Stimulated activated effector memory CD8-positive, alpha-beta T cell treated with anti-CD3 and anti-CD28 coated beads, Interleukin-12 subunit alpha, Interleukin-12 subunit beta, amount 100 ng/mL, for 72 hours (primary cell): ENCODE measurements at places on chromosomes 3 and 15.
A peak's percentile ranks its signal among the peaks of the same experiment; 100 is the strongest.

DNA sequence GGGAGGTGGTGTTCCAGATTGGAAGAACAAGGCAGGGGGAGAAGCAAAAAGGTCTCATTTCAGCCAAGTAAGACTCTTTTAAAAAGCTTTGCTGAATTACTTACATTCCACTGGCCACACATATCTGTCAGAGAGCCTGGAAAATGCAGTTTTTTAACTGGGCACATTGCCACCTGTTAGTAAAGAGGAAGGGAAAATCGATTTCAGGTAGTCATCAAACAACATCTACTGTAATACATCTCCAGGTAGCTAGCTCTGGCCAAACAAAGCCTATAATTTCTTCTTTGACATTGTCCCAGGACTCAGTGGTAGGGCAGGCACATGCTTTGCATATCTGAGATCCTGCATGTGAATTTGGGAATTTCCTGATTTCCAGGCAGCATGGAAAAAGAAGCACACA lies 480.7 kb upstream of the SUCLG2 start:
- DNase-seq: no peak

GRCh38 chr15:61834076-61834697 lies 226.1 kb downstream of the VPS13C start:
- DNase-seq: peak; percentile 73

- peak; percentile 2 for DNase-seq
Measured at GRCh38 chr3:54510506-54510905, 388.2 kb downstream of the CACNA2D3 start.

- DNase-seq: no peak
Measured at GRCh38 chr15:91490211-91490610, 363.3 kb upstream of the SLCO3A1 start.

GRCh38 chr3:82000773-82001172 lies 239.3 kb upstream of the GBE1 start:
- DNase-seq: no peak

- no peak for DNase-seq
Measured at GRCh38 chr15:91961357-91961756, 107.8 kb downstream of the SLCO3A1 start.

DNA sequence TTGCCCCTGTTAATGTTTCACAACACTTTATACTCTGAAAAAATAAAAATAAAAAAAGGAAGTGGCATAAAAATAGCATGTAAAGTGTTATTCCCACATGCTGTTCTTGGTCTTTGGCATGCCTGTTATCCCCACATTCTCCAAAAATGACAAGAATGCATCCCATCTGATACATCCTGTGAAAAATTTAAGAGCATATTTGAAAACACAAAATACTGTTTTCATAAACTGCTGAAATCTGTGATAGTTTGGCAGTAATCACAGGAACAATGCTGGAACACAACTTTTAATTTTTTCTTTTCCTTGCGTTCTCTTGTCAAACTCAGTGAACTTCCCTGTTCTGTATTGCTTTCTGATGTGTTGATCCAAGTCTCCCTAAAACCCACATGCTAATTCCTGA lies 288.8 kb downstream of the ROBO2 start:
- DNase-seq: no peak

DNA sequence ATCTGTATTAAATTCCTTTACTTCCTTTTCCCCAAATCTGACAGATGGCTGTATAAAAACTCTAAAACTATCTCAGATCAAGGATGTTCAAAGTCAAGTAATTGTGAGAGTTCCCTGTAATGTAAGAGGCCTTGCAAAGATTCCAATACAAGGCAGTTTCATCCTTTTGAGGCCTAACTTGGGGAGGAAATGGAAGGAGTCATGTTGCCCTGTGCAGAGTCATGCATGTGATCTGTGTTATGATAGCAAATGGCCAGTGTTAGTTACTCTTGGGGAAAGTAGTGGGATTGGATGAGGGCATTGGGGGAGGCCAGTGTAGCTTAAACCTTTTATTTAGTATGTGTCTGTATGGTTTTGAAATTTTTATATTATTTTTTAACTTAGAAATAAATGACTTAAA lies 23.7 kb upstream of the FBXL22 start:
- no peak for DNase-seq

GRCh38 chr3:122665226-122665786 lies 15.3 kb upstream of the PARP14 start:
- DNase-seq: no peak

DNA sequence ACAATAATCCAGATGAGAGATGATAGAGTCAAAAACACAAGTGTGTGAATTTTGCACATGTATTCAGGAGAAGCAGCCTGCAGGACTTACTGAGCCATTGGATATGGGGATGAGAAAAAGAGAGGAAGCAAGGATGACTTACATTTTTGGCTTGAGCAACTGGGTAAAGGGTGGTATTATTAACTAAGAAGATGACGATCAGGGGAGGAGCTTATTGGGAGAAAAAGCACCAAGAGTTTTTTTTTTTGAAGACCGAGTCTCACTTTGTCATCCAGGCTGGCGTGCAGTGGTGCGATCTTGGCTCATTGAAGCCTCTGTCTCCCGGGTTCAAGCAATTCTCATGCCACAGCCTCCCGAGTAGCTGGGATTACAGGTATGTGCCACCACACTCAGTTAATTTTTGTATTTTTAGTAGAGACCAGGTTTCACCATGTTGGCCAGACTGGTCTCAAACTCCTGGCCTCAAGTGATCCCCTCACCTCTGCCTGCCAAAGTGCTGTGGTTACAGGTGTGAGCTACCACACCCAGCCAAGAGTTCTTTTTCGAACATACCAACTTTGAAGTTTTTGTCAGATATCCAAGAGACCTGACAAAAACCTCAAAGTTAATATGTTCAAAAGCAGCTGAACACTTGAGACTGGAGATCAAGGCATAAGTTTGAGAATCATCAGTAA lies 14.8 kb upstream of the SH3BP5 start:
- no peak for DNase-seq

DNA sequence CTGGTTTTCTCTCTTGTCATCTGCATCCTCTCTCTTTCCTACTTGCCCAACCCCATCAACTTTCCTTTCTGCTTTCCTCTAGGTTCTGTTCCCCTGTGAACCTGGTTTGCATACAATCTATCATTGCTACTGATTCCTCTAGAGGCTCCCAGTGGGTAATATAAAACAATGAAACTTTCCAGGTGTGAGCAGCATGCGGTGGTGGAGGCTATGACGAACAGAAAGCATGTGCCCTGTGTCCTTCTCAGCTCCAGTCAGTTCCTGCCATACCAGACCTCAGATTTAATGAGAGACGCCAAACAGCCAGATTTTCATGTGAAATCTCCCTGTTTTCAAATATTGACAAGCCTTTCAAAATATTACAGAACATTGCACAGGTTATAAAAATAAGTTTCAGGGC lies 3.5 kb upstream of the ACAP2 start:
- peak; percentile 42 for DNase-seq

DNA sequence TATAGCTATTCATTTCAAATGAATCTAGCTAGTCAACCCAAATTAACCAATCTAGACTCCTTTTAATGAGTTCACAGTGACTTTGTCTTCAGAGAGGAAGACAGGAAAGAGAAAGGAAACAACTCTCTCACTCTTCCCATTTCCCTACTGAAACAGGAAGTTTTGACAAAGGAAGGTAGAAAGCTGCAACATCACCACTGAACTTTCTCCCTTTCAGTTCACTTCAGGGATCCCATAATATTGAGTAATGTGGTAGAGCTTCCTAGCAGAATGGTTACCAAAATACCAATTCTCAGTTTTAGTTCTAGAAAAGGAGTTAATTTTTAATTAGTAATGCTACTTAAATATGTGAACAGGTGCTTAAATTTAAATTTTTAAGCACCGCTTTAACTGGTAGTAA lies 7.5 kb downstream of the VPS13C start:
- DNase-seq: no peak

GRCh38 chr3:19116239-19116638 lies 32.1 kb upstream of the KCNH8 start:
- no peak for DNase-seq

- DNase-seq: no peak
Measured at GRCh38 chr15:77753281-77753873, 120.7 kb upstream of the LINGO1 start.

DNA sequence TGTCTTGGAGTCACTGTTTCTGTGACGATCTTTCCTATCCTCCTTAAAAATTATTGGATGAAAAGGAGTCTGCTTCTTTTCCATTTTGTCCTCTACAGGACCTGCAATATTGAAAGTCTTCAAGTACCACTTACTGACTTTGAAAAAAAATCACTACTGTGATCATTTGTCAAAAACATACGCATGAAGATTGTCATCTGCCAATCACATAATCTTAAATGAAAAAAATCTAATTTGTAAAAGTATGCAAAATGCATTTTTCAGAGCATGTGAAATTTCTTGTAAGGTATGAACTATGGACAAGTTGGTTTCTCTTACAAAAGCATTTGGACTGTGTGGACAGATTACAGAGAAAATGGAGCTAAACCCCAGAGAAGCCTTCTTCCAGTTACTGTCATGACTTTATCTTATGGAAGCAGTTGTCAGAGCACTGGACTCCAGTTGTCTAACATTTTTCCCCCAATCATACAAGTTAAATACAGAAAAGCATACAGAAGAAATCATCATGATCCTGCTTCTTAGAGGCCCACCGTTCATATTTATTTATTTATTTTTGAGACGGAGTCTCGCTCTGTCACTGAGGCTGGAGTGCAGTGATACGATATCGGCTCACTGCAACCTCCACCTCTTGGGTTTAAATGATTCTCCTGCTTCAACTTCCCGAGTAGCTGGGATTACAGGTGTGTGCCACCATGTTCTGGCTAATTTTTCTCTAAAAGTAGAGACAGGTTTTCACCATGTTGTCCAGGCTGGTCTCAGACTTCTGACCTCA lies 3.4 kb upstream of the PXK start:
- no peak for DNase-seq

GRCh38 chr3:31240466-31240865 lies 292.3 kb upstream of the STT3B start:
- DNase-seq: no peak

GRCh38 chr15:74215958-74216357 lies 13.4 kb upstream of the STRA6 start:
- no peak for DNase-seq

- DNase-seq: no peak
Measured at GRCh38 chr3:13052191-13052820, 20.9 kb downstream of the IQSEC1 start.

- no peak for DNase-seq
Measured at GRCh38 chr3:48464713-48465221, 18.2 kb downstream of the ATRIP start.

DNA sequence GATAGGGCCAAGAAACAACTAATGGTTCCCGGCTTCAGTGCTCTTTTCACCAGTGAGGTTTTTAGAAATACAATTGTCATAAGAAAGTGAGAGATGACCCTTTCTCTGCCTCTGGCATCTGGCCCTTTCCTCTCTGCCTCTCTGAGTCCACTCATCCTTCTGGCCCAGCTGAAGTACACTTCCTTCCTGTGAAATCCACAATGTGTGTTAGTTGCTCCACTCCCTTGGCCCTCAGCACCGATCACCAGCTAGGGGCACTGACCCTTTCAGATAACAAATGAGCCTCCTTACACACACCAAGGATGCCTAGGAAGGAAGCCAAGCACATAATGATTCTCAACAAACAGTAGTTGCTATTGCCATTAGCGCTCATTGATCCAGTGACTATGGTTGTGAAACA lies 2.9 kb upstream of the CAV3 start:
- no peak for DNase-seq

GRCh38 chr15:42825599-42825998 lies 88.7 kb upstream of the CDAN1 start:
- DNase-seq: no peak
